ENCODE measurements at places on chromosomes 3 and 15.

- no peak for DNase-seq
Observed at GRCh38 chr3:138768125-138768524, 66.6 kb downstream of the PIK3CB start.

- no peak for DNase-seq
Observed at GRCh38 chr15:56019819-56020486, 26.5 kb upstream of the NEDD4 start.

- DNase-seq: no peak
Observed at GRCh38 chr15:31125061-31125460, 23.5 kb upstream of the TRPM1 start.

- DNase-seq: no peak
Observed at GRCh38 chr3:133256787-133257483, 142.9 kb upstream of the BFSP2 start.

DNA sequence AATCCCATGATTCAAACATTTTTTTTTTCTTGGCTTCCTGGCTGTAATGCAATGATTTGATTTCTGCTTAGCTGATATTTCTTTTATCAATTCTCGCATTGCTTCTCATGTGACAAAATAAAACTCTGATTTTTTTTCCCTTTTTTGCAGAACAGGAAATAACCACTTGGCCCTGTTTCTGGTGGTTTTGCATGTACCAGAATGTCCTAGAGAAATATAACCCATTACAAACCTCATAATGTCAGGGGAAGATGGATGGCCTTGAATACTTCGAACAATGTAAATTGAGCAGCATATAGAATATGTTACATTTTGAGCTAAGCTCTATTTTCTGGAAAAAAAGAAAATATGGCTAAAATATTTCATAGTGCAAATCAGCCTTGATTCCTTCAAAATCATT lies 275.6 kb downstream of the RAP2B start:
- DNase-seq: no peak

DNA sequence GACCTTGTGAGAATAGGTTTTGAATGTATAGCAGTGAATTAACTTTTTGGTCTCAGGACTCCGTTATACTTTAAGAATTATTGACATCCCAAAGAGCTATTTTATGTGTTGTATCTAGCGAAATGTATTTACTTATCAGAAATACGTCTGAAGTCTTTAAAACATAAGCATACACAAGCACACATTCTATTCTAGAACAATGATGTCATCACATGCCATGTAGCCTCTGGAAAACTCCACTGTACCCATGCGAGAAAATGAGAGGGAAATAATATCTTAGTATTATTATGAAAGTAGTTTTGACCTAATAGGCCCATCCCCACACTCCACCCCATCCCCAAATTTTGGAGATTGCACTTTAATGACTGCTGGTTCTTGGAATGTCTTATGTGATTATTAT lies 1.5 kb downstream of the POLR2M start:
- no peak for DNase-seq

DNA sequence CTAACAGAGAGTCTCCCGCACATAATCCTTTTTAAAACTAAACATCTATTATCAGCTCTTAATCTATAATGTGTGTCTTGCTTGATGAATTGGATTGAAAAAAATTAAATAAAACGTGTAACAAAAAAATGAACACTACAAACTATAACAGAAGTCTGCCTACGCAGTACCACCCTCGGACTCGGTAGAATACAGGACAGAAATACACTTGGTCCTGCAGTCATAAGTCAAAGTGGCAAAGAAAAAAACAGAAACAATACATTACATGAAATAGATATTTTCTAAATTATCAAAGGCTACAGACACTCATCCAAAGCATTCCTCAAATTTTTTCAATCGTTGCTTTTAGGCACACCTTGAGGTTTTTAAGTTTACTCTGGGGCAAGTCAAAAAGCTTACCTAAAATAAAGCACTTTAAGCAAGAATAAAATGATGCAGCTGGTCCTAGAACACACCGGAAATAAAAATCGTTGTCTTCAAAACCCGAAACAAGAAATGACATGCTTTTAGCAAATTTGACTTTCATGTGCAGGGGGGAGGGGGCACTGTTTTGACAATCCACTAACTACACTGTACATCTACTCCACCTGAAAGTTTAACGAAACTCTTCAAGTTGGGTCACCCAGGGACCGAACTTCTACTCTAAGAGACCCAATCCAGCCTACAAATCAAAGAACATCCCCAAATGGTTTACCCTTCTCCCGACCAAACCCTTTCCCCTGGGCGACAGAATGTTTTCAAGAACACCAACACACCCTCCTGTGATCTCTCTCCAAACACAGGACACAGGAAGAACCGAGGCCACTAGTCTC lies 1.3 kb downstream of the ADAM10 start:
- DNase-seq: peak; percentile 61

DNA sequence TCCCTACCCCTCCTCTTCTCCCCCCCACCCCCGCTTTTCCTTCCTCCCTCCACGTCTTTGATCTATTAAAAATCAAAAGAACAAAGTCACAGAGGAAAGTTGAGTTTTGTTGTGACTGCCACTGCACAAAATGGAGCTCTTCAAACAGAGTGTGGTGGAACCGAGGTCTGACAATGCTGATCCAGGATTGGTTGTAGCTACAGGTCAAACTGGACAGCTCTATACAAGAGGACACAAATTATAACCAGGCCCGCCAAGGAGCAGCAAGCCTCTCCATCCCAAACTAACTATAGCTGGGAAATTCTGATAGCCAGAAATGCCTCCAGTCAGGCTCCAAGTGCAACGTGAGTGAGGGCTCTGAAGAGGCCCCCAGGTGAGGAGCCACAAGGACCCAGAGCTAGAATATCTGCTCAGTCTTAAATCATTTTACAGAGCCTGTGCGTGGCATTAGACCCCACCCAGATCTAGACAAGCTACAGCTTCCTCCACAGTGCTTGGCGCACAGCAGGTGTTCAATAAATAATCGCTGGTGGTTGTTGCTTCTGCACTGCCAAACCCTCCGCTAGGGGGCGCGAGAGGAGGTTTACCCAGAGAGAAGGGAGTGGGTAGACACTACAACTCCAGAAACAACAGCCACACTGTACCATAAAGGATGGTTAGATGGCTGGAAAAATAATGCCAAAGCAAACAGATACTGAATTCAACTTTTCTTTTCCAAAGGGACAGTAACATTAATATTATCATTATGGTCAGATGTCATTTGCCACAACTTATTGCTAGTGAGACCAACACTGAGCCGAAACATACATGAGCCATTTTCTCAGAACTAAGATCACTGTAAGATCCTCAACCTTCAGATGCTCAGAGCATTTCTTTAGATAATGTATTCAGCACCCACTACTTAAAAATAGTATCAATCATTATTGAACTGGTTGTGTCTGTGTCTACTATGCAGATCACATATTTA lies 44.6 kb downstream of the ZIC4 start:
- no peak for DNase-seq

- DNase-seq: no peak
Observed at GRCh38 chr3:134312873-134313846, 61.1 kb downstream of the AMOTL2 start.

DNA sequence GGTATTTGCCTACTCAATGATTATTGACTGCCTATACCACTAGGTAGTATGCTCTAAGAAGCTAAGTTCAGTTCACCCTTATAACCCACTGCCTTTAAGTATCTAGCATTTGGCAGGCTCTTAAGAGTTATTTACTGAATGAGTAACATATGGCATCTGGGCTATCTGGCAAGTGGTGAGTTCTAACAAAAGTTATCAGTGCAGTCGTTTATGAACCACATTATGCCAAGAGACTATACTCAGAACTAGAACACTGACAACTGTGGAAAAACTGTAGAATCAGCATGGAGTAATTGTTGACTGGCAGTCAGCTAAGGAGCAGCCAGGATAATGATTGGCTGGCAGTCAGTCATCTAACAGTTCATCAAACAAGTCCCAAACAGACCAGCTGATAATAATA lies 25.8 kb downstream of the RAF1 start:
- no peak for DNase-seq

DNA sequence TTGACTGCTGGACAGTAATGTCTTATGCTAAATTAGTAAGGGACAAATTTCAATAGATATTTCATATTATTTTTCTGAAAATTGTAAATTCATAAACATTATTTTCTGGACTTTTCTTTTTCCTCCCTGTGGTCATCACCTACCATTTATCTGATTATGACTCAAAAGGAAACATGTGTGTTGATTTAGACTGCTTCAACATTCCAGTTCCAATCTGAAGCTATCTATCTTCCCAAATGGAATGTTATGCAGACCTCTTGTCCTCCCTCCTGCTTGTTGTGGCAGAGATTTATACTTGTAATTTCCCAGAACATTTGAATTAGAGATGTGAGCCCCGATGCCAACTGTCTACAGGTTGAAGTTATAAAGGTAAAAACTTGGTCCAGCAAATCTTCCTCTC lies 803.4 kb downstream of the TUSC7 start:
- DNase-seq: no peak

DNA sequence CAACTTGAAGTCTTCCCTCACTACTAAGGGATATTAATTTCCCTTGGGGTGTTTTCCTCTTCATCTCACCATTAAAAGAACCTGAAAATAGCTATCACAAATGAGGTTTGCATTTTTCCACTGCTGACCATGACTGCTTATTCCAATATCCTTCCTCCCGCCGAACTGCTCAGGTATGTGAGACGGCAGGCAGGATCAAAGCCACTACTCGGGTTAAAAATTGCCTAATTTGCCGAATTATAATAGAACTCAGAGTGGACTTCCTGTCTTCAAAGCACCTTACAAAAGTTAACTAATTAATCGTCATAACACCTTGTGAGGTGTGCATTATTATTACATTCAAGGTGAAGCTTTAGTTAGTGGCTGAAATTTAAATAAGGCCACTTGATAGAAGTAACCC lies 655.2 kb upstream of the ADAMTS9 start:
- DNase-seq: no peak

DNA sequence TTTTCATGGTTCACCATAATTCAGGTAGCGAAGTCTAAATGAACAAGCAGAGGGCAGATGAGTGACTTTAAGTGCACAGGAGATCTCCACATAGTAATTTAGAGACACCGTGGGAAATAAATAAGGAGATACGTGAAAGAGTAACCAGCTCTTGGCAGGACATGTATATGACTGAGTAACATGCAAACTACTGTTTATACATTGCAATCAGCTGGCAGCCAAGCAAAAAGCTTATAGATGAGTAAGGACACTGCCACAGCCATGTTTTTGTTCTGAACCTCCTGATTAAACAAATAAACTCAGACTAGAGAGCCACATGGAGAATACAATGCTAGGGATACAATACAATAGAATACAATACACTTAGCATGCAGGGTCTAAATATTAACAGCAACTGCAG lies 252.4 kb downstream of the FHIT start:
- DNase-seq: no peak

DNA sequence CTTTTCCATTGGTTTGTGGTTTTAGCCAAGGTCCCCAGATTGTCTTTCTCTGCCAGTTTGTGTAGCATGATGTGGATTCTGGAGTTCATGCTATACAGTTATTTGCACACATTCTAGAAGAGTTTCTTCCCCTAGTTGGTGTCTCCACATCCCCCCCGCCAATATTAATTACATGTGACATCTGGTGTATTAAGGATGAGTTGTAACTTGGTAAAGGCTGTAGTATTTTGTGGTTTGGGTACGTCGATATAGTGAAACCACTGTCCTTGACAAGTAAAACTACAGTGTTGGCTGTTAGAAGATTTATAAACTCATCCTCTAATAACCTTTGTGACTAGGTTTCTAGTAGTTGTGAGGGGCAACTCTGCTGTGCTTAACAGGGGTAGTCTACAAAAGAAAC lies 23.7 kb upstream of the P4HTM start:
- no peak for DNase-seq

DNA sequence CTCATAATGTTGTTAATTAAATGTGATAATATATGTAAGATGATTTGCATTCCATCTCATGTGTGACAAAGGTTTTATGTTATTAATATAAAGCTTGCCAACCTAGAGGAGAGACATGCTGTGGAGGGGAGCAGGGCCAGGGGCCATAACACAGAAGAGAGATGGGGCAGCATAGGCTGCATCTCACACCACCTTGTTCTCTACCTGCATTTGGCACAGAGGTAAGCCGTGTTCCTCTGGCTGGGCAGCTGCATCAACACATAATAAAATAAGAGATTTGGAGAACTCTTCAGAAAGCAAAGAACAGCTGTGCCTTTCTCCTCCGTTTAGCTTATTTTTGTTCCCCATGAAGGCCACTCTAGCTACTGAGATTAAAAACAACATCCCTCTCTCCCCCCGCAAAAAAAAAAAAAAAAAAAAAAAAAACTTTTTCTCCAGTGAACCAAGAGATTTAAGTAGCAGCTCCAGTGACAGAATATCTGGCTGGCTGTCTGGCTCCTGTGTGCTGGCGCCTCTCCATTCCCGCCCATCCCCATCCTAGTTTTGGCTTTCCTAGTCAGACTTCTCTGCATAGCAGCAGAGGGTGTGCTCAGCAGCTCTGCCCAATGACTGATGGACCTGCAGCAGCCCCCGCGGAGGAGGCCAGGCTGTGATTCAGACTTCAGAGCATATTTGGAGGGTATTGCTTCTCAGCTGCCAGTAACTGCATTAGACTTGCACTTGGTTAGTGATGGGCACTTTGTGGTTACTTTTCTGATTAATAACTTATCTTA lies 52.2 kb upstream of the STXBP5L start:
- DNase-seq: no peak

GRCh38 chr3:38131621-38132369 lies 5.1 kb downstream of the ACAA1 start:
- DNase-seq: no peak

DNA sequence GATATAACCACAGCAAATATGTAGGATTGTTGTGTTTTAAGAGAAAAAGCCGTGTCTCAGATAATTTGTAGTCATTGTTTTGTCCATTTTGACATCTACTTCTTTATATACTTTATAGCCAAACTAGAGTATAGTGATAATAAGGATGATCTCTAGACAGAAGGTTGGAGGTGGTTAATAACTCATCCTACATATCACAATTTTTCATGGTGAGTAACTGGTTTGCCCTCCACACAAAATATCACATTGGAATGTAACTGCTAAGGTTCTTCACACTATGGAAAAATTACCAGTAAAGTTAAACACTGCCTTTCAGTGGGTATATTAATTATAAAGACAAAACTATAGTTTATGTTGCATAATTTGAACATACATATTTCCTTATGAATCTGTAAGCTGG lies 380.7 kb downstream of the LPP start:
- DNase-seq: no peak

DNA sequence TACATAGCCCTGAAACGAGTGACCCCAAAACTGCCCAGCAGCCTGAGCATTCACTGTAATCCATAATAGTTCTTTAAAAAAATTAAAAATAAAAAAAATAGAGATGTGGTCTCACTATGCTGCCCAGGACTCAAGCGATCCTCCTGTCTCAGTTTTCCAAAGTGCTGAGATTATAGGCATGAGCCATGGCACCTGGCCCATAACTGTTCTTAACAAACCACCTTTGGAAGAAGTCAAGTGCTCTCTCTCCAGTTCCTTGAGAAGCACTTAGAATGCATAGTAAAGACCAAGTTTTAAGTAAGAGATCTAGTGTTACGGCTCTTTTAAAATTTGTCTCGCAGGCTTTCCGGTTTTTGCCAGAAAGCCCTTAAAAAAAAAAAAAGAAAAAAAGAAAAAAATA lies 8.2 kb downstream of the CDC25A start:
- DNase-seq: no peak

All from stimulated activated naive CD4-positive, alpha-beta T cell (primary cell).